ENCODE measurements at places on chromosomes 7 and 10.
A peak's percentile ranks its signal among the peaks of the same experiment; 100 is the strongest.

- no peak for DNase-seq
These were observed 22.1 kb downstream of the TMEM106B start for GRCh38 chr7:12233175-12233574.

GRCh38 chr7:78558566-78558965 is 760.0 kb downstream of the PHTF2 start:
- no peak for DNase-seq

DNA sequence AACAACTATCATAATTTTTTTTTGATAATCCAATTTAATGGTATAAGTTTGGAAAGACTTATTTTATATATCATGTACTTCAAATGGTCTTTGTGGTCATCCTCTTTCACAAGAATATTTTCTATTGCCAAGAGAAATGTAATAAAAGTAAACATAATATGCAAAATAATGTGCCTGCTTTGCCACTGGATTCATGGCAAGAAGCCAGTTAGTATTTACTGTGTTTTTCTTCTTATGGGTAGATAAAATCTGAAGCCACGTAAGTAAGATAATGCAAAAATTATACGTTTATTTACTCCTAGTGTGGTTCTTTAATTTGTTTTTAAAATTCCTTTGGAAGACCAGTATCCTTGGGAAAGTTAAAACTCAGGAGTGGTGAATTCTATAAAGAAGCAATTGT is 258.5 kb downstream of the ARL4A start:
- DNase-seq, result no peak

DNA sequence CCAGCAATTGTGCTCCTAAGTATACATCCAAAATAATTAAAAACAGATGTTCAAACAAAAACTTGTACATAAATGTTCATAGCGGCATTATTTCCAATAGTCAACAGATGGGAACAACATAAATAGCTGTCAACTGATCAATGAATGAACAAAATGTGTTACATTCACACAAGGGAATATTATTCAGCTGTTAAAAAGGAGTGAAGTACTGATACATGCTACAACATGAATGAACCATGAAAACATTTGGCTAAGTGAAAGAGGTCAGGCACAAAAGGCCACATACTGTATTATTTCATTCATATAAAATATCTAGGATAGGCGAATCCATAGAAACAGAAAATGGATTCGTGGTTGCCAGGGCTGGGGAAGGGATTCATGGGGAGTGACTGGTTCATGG is 109.1 kb downstream of the CDH23 start:
- no peak for DNase-seq

- DNase-seq, result peak; percentile 36
These were observed 70.3 kb upstream of the KMT2E start for GRCh38 chr7:104943502-104944343.

- no peak for DNase-seq
These were observed 62.2 kb downstream of the SAMD9 start for GRCh38 chr7:93055543-93056107.

- DNase-seq, result no peak
These were observed 100.0 kb downstream of the VPS50 start for GRCh38 chr7:93332172-93332571.

DNA sequence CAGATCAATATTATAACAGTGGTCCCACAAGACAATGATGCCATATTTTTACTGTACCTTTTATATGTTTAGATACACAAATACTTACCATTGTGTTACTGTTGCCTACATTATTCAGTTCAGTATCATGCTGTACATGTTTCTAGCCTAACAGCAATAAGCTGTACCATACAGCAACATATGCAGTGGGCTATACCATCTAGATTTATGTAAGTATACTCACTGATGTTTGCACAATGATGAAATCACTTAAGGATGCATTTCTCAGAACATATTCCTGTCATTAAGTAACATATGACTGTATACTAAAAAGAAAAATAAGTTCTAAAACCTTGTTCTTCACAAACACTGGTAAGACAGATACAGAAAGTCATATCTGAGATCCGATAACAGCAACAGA is 468.6 kb upstream of the SEMA3A start:
- DNase-seq, result no peak

- DNase-seq, result no peak
These were observed 46.1 kb downstream of the KLF6 start for GRCh38 chr10:3738855-3739350.

DNA sequence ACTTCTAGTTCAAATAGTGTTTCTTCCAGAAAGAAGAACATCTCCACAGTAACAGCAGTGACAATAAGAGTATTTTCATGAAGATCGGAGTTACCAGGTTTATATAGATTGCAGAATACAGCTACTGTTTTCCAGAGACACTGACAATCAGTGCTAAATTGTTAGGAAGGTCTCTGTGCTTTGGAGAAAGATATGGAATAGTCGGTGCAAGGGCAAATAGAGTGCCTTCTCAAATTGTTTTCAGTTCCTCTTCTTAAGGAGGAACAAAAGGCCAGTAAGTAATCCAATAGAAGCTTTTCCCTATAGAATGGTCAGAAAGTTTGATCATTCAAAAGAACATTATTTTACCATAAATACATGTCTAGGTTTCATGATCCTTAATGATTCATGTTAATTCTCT is 2.6 kb upstream of the KIAA1217 start:
- no peak for DNase-seq

- DNase-seq, result no peak
These were observed 22.5 kb upstream of the REEP3 start for GRCh38 chr10:63498665-63499064.

GRCh38 chr10:122476333-122476695 is 15.0 kb downstream of the HTRA1 start:
- no peak for DNase-seq

- no peak for DNase-seq
These were observed 41.7 kb downstream of the PPP1R3C start for GRCh38 chr10:91590904-91591796.

- no peak for DNase-seq
These were observed 4.1 kb downstream of the IL6 start for GRCh38 chr7:22730921-22731654.

GRCh38 chr7:70728872-70729552 is 402.9 kb upstream of the GALNT17 start:
- no peak for DNase-seq

DNA sequence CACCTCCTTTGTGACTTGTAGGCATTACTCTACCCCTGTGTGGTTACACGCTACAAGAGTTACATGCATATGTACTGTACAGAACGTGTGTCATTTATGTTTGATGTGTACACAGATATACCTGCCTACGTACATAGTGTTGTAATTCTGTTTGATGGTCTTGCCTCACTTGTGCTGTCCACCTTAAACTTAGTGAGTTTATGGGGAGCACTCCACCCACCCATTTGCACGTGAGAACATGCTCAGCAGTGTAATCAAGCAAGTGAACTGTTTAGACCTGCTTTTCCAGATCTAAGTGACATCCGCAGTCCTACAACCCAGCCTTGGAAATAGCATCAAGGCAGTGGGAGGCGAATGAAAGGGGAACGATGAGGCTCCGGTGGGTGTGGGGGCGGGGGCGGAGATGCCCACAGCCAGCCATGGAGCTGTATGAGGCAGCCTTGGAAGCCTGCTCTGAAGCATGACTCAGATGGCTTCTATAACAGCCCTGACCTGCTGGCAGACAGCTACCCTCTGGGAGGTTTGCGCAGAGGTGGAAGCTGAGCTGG is 52.1 kb downstream of the SUFU start:
- no peak for DNase-seq

GRCh38 chr7:140400381-140400780 is 2.1 kb upstream of the SLC37A3 start:
- no peak for DNase-seq

- no peak for DNase-seq
These were observed 431.4 kb downstream of the ACTR3B start for GRCh38 chr7:153190986-153191385.

All from activated CD4-positive, CD25-positive, alpha-beta regulatory T cell treated with anti-CD3 and anti-CD28 coated beads, Interleukin-2, amount 50 U/mL, for 16 hours (primary cell).